CD8-positive, alpha-beta memory T cell (primary cell): ENCODE measurements at places on chromosomes 4 and X.

GRCh38 chrX:155767051-155767875 lies 113.9 kb upstream of the VAMP7 start:
- peak; percentile 5 for DNase-seq

GRCh38 chr4:56748271-56748670 lies 67.2 kb upstream of the HOPX start:
- DNase-seq = no peak

GRCh38 chr4:155667222-155667567 lies 547 bp downstream of the GUCY1A1 start:
- DNase-seq = no peak

GRCh38 chr4:89497517-89498308 lies 190.1 kb upstream of the GPRIN3 start:
- DNase-seq = no peak

DNA sequence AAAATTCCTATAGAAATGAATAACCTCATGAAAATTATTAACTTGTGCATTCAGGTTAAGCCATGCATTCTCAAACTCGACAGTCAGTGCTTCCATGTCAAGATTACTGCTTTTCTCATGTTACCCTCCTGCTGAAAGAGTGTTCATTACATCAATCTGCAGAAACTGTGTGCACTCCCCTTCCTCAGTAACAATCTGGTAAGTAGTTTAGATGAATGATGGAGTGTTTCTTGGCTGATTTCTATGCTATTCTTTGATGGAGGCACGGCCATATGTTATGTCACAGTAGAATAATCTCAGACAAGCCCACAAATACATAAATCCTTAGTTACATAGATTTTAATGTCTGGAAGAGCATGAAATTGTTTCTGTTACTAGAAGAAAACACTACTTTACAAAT lies 193.3 kb upstream of the FAM47A start:
- DNase-seq = no peak

GRCh38 chr4:124290678-124291077 lies 421.9 kb downstream of the ANKRD50 start:
- no peak for DNase-seq

GRCh38 chr4:7389101-7389701 lies 45.5 kb downstream of the PSAPL1 start:
- no peak for DNase-seq

GRCh38 chr4:73619346-73619745 lies 890 bp downstream of the RASSF6 start:
- no peak for DNase-seq

GRCh38 chr4:75344915-75345314 lies 169.3 kb downstream of the RCHY1 start:
- no peak for DNase-seq

DNA sequence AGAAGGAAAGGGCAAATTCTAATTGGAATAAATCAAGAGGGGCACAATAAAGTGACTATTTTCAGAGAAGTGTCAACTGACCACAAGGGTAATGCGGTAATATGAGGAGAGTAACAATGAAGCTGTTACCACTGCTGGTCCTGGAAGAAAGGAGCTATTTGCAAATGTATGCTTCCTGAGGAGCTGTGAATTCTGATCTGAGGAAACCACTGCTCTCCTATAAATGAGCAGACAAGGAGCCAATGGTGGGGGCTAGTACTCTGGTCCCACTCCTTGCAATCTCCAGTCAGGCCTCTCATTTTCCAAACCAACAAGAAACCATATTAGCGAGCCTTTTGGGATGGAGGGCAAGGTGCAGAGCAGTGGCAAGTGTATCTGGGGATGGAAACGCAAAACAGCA lies 770.2 kb downstream of the FSTL5 start:
- DNase-seq = no peak

DNA sequence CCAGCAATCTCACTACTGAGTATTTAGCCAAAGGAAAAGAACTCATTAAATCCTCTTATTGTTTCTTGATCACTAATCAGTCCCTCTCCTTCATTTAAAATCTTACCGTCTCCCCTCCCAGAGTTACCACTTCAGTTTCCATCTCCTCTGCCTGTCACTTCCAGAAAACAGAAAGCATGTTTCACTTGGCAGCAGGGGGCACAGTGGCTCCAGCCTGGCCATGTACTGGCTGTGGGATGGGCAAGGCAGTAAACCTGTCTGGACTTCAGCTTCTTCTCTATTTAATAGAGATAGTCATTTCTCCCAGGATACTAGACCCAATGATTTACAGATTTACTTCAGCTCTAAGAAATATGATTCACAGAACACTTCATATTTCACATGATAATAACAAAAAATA lies 63.2 kb downstream of the CD40LG start:
- no peak for DNase-seq

DNA sequence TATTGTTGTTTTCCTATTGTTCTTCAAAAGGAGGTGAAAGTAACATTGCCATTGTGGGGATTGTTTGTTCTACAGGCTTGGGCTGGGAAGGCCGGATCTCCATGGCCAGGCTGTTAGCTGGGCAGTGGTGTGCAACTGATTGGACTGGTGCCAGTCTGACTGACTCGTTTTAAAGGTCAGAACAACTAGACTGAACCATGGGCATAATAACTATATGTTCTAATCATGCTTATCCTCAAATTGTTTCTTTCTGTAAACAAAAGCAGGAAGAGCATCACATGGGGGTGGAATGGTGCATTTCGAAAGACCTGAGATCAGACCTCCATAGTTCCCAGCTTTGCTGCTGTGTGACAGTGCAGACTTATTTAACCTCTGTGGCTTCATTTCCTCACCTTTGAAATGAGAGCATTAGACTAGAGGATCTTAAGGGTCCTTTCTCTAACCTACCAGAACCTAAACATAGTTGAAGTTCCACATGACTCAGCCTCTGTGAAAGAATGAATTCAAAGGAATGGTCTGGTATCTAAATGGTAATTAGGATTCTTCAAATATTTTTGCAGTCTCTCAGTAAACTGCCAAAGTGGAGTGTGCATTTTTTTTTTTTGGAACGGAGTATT lies 66.7 kb upstream of the PGRMC2 start:
- DNase-seq = no peak

- peak; percentile 31 for DNase-seq
These were observed 2.4 kb upstream of the SH3KBP1 start for GRCh38 chrX:19889582-19890342.

- DNase-seq = peak; percentile 52
These were observed 45.8 kb upstream of the MSANTD1 start for GRCh38 chr4:3202836-3203820.

DNA sequence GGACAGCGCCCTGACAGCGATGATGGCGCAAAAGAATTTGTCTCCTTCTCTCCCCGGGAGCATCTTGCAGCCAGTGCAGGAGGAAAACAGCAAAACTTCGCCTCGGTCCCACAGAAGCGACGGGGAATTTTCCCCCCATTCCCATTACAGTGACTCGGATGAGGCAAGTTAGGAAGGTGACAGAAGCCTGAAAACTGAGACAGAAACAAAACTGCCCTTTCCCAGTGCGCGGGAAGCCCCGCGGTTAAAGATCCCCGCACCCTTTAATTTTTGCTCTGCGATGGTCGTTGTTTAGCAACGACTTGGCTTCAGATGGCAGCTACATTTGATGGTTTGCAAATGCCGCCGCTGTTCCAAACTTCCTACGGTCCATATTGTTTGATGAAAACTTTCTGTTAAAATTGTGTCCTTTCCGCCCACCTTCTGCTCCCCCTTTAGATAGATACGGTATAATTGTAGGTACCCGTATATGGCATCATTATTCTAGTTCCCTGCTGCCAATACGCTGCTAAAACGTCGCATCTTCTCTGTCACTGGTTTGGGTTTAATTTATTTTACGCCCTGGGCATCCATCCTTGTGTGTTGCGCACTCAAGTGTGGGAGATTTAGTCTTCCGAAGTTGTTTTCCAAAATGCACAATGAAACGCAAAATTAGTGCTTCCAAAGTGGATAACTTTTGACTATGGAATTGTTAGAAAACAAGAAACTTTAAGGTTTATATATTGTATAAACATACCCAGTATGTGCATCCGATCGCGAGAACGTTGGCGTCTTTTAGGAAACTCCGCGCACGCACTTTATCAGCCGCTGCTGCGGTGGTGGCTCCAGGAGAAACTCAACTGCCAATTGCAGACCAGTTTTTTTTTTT lies 1.5 kb downstream of the ATOH1 start:
- DNase-seq = no peak

- no peak for DNase-seq
These were observed 274.7 kb upstream of the FGF13 start for GRCh38 chrX:138986235-138986634.

DNA sequence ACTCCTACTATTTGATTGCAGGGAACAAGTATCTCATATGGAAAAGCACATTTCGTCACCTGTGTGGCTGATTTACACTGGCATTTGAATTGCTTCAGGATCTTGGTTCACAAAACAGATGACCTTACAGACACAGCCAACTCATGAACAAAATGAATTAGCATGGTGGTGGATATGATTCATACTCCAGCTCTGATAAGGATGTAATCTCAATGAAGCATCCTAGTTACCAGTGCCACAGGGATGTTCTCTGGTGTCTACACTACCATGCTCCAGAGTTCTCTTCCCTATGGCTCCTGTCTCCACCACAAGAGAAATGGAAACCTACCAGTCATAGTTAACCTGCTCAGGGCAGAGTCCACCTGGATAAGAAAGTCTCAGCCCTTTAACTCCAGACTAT lies 40.7 kb downstream of the TEC start:
- DNase-seq = no peak

GRCh38 chrX:70444326-70444945 lies at the start of gene DLG3:
Gene DLG3 (plus strand): TSS chrX:70444835. CDS start chrX:70445202, 367 bp downstream.
- DNase-seq = no peak

DNA sequence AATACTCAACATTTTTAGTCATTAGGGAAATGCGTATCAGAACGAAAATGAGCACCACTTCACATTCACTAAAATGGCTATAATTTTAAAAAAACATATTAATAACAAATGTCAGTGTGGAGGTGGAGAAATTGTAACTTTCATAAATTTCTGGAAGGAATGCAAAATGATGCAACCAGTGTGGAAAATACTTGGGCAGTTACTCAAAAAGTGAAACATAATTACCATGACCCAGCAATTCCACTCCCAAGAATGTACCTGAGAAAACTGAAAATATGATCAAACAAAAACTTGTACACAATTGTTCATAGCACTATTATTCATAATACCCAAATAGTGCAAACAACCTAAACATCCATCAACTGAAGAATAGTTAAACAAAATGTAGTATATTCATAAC lies 76.1 kb upstream of the FAM241A start:
- DNase-seq = no peak

DNA sequence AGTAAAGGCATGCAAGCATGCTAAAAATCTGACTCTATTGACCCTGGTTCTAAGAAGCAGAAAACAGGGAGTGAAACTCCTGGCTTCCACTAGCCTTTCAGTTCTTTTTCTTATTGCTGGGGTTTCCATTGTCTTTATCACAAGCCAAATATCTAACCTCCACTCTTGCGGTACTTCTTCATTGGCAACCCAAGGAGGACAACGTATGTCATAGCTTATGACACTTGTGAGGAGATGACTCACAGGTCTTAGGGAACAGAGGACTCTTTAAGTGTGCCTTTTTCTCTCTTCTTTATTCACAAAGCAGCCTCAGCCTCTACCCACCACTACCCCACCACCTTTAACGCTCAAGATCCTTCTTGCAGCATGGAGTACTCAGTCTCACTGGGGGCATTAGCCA lies 124.2 kb downstream of the GUCY2F start:
- no peak for DNase-seq

DNA sequence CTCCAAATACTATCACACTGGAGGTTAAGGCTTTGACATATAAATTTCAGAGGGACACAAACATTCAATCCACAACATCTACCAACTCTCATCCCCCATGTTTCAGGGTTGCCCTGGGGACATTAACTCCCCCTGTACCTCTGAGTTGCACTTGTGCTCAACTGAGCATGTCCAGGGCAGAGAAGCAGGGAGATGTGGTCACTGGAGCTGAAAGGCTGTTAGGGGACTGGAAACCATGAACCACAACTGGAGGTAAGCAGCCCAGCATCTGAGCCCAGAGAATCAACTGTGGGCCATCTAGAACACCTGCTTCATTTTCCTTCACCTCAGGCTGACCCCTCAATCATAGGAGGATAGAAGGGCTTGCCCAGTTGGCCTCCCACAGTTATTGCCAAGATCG lies 641.1 kb downstream of the MID1IP1 start:
- DNase-seq = no peak

DNA sequence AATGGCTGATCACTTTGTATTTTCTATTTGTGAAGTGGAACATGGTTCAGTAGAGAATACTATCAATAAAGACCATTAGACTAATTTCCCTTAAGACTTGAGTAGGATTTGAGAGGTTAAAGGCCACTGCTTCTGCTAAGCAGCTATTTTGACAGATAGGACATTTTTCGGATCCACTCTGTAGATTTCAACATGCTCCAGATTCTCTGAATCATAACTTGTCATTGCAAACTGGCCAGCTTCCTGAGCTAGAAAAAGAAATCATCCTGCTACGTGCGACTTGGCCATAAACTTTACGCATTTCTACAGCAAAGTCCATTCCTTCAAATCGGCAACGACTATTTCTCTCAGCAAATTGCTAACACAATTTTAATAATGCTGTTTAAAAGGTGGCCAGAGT lies 55.2 kb downstream of the MGST2 start:
- DNase-seq = no peak

GRCh38 chr4:15717086-15717485 lies 14.2 kb downstream of the BST1 start:
- no peak for DNase-seq

DNA sequence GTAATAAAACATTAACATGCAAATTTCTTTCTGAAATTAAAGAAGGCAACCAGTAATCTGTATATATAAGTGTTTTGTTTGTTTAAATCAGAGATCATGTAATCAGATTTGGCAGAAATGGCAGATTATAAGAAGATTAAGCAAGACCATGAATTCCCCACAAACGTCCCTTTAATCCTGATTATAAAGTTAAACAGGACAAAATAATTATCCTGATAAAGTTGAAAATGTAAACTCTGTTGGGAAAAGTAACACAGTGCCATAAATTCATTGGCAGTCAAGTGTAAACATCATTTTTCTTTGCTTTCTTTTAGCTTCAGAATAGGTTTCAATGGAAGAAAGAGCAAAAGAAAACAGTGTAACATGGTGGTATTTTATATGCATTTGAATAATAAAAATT lies 256.3 kb downstream of the KCNIP4 start:
- DNase-seq = no peak

GRCh38 chr4:72330381-72330780 lies 238.6 kb downstream of the ADAMTS3 start:
- DNase-seq = no peak

DNA sequence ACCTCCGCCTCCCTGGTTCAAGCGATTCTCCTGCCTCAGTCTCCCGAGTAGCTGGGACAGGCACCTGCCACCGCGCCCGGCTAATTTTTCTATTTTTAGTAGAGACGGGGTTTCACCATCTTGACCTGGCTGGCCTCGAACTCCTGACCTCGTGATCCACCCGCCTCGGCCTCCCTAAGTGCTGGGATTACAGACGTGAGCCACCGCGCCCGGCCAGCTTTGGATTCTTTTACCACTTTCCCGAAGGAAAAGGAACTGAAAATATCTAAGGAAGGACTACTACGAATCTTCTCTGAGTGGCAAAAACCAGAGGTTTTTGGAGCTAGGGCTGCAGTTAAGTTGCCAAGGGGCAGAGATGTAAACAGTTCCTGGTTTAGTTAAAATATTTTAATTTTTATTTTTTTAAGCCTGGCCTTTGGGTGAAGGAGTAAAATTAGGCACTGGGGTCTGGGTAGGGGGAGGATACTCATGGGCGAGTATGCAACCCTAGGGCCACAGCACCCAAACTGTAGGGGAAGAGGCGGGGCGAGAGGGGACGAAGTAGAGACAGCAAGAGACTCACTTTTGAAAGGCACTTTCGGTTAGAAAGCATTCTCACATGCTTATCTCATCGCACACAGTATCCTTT lies 525 bp upstream of the CISD2 start:
- DNase-seq = no peak
